Frontal cortex (tissue), 4 donors: ENCODE measurements at places on chromosomes 2 and 18. TPM values are rescaled to one million over a fixed set of nuclear protein-coding genes. Genes with fewer than 3 reads are reported as not detected.
A peak's percentile ranks its signal among the peaks of the same experiment; 100 is the strongest.

GRCh38 chr18:67995769-67996168, 479.2 kb upstream of the DSEL start:
- no peak for DNase-seq

Gene NGEF
- total RNA-seq = 50.1 TPM

DNA sequence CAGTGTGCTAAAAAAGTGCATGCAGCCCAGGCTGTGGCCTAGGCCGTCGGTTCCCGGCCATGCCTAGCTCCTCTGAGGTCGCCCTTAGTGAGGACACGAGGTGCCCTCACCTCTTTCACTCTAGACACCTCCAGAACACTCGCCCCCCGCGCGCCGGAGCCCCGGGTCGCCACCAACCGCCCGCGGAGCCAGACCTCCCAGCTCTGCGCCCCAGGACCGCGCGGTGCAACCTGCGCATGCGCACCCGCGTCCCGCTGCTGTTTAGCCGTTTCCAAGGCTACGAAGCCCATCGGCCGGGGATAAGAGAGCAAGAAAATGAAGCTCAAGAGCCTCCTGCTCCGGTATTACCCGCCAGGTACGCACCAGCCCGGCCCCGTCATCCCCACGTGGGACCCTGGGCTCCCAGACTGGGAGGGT, at the start of gene DAW1:
DAW1 (plus strand) TSS at position 257 of the 417 bp plus-strand sequence; CDS start at position 316, 59 bp downstream.
- DNase-seq = peak; percentile 74

DNA sequence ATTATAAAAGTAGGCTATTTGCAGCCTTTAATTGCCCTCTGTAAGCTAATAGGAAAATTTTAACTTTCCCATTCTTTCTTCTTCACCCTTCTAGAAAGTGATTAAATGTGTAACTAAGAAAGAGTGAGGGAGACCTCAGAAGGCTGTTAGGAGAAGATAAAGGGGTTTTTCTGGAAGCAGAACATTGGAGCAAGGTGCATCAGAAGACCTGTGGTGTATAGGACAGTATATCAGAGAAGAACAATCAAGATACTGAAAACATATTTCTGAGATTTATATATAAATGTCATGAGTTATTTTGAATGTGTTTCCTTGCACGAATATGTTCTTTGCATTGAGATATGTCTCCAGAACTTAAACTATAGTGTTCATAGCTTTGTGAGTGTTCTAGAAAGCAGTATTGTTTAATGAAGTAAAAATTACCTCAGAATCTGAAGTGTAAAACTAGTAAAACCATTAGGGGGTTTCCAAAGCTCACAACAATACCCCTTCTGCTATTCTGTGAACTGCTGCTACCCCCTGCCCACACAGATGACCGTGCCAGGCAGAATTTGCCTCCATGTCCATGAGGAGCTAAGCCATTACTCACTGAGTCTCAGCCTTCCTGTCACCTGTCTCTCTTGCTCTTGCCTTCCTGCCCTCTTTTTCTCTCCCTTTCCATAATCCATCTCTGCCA, 537.9 kb downstream of the EPHA4 start:
- DNase-seq = no peak

- DNase-seq = no peak
Measured at GRCh38 chr2:128765811-128766210, 447.1 kb upstream of the HS6ST1 start.

DNA sequence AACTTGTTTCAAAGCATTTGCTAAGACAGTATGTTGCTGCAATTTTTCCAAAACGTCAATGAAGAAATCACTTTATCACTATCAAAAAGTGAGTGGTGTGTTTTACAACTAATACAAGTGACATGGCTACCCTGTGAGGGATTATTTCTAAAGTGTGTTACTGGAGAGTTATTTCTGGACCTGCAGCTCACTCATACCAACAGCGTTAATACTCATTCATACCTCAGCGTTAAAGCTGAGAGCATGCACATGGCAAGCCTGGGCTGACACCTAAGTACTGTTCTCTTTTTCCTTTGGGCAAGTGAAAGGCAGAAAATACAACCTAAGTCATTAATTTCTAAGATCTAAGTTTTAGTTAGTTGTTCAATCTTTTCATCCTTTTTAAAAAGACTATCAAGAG, 13.0 kb upstream of the MRPL19 start:
- DNase-seq = no peak

Gene RGPD3
- 1.2 TPM for total RNA-seq

DNA sequence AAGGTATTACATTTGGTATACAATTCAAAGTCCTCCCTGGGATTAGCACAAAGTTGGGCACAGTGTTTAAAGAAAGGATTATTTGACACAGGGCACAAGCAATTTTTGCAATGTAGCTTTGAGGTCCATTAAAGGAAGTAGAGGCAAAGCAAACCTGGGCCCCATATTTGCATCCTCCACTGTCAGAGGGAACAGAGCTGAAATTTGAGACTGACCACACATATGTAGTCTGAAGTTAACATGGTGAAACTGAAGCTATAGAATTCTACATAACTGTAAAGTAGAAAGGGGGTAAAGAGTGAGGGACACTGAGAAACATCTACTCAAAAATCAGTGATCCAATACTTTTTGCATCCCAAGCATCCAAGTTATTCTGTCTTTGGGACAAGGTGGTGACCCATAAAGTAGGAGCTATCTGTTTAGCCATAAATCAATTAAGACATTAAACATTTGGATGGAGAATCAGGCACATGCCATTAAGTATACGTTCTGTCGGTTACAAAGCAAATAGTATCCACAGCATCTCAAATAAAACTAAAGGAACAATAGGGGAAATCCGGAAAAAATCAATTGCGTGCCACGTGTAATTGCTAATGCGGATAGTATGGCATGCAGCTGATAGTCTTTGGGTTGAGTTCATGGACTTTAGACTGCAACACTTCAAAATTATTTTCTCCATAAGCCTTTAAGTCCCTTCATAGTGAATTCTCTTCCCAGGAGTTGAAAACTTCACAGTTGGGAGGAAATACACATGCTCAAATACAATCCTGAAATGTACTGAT, 72.6 kb downstream of the PLEKHM3 start:
- no peak for DNase-seq

GRCh38 chr2:43008388-43008787, 216.0 kb upstream of the HAAO start:
- DNase-seq = no peak

GRCh38 chr2:40511661-40512213, 59.8 kb upstream of the SLC8A1 start:
- no peak for DNase-seq

Gene WDPCP
- total RNA-seq = 43.2 TPM

DNA sequence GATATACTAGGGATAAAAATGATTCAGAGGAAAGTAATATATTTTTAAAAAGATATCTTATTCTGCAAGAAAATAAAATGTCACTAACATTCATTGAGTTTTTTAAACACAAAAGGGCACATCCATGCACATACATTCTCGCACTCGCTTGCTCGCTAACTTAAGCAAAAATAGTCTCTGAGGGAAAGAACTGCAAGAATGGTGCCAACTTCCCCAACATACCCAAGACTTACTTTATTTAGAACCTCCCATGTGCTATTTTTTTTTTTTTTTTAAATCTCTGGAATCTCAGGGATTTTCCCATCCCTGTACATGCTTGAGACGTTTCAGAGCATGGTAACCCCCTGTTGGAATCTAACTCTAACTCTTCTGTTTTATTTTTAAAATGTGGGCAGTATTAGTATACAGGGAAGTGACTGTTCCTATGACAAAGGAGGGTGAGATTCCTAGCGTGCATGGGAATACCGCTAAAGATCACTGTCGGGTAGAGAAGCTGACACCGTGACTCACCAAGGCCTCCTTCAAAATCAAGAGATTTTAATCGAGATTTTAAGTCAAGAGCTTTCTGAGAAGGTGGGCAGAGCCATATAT, 187.9 kb upstream of the ZEB2 start:
- DNase-seq = no peak

DNA sequence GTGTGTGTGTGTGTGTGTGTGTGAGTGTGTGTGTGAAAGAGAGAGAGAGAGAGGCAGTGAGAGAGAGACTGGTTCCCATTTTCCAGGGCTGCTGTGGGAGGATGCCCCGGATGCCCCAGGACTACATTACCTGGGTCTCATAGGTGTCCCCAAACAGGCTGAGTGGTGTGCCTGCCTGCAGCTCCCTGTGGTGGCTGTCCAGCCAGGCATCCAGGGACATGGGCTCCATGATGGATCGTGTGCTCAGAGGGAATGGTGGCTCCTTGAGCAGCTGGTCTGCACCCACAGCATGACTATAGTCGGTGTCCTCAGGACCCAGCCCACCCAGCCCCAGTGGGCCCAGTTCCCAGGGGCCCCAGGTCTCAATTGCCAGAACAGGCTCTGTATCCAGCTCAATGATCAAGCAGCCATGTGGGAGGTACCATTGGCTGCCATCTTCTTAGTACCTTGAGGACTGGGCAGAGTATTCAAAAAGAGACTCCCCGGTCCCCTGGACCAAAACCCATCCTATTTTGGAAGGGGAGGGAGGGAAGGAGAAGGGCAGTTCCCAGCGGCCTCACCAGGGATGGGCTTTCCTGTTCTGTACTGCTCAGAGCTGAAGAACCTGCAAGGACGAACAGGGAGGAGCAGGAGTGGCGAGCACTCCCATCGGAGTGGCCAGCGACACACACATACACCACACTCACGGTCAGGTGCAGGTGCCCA, 5.8 kb upstream of the OXER1 start:
- no peak for DNase-seq

Gene TUBA4A
- 2.0 TPM for total RNA-seq

- DNase-seq = no peak
Measured at GRCh38 chr18:79326413-79327198, 69.1 kb upstream of the NFATC1 start.

GRCh38 chr2:120937686-120938044, 202.0 kb downstream of the GLI2 start:
- DNase-seq = no peak

DNA sequence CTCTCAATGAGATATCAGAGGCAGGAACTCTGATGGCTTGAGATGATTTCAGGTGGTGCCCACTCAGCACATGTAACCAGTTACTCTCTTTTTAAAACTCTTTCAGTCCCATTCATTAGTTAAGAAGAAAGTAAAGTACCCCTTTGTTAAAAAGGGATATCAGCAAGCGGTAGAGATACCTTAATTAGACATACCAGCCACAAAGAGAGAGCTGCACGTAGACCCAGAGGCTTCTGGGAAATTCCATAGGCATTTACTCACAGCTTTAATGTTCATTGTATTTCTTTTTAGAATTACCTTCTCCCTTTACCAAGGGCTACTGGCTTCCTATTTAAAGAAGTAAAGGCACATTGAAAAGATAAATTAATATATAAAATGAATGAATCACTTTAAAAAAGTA, 63.3 kb downstream of the LYPD6B start:
- no peak for DNase-seq
